Cortex of kidney (tissue), 1 donor: ENCODE measurements at places on chromosomes 11 and 22.

DNA sequence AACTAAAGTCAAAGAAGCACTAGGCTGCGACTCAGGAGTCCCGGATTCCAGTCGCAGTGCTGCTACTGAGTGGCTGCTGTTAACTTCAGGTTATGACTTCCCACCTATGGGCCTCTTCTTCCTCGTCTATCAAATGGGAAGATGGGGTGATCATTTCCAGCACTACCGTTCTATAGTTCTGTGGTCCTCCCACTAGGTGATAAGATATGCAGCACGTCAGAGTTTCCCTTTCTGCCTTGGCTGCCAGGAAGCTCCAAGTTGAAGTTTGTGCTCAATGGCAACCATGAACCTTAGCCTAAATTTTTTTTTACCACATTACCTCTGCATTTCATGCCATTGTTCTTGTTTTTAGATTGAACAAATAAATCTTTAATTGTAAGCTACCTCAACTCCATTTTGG, 38.7 kb downstream of the ALX4 start:
- no peak for DNase-seq

GRCh38 chr11:61702701-61703312, 22.6 kb downstream of the DAGLA start:
- no peak for DNase-seq

- no peak for DNase-seq
Measured at GRCh38 chr11:63610604-63611394, 3.4 kb downstream of the PLAAT3 start.

- DNase-seq: no peak
Measured at GRCh38 chr11:47551086-47551485, 1.8 kb downstream of the CELF1 start.

GRCh38 chr11:81700076-81700475, 1033.6 kb downstream of the FAM181B start:
- no peak for DNase-seq
